ENCODE measurements at places on chromosomes 16 and 17.

GRCh38 chr16:51967646-51968045, 579.3 kb downstream of the TOX3 start:
- no peak for DNase-seq

DNA sequence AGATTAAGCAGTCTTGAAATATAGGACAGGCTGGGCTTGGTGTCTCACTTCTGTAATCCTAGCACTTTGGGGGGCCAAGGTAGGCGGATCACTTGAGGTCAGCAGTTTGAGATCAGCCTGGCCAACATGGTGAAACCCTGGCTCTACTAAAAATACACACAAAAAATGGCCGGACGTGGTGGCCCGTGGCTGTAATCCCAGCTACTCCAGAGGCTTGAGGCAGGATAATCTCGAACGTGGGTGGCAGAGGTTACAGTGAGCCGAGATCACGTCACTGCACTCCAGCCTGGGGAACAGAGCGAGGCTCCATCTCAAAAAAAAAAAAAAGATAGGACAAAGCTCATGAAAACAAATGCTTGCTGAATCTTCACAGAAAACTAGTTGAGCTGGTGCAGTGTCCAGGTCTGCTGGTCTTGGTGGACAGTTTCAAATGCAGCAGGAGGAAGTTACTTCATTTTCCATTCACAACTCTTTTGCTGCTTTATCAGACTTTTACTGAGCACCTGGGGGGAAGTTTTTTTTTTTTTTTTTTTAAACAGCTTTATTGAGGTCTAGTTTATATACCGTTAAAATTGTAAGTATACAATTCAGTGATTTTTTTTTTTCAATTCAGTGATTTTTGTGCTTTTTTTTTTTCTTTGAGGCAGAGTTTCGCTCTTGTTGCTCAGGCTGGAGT, 45.2 kb downstream of the SNX29 start:
- DNase-seq, result no peak

DNA sequence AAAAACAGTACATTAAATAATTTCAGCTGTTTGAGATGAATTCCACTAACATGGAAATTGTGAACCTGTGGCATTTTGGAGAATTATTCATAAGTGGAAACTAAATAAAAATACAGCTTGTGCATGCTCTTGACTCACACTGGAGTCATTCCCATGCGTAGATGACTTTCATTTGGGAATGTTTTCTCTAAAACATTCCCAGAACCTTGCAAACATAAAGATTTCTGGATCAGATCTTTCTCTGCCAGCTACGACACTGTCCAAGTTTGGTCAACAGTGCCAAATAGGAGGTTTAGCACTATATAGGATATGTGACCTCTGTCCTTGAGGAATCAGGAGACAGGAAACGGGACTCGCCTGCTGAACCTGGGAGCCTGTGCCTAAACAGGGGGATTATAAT, 400.9 kb downstream of the SLC39A11 start:
- DNase-seq, result no peak

DNA sequence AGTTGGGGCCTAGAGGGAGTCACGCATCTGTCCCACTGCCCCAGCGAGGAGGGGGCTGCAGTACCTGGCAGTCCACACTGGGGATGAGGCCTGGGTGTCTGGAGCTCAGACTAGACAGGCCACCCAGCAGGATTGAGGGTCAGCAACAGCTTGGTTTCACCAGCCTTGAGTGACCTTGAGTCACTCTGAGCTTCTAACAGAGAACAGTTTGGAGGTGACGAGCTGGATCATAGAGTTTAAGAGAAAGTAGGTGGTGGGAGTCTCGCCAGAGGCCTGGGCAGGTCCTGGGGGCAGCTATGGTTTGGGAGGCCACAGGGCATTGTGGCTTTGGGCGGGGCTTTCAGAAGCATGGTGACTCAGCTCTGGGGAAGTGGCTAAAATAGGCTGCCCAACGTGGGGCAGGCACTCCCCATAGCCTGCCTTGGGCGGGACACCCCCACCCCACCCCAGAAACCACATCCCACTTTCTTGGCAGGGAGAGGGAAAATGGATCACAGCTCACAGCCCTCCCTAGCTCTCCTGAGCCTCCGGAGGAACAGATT, 20.5 kb downstream of the CDC42EP4 start:
- DNase-seq, result no peak

DNA sequence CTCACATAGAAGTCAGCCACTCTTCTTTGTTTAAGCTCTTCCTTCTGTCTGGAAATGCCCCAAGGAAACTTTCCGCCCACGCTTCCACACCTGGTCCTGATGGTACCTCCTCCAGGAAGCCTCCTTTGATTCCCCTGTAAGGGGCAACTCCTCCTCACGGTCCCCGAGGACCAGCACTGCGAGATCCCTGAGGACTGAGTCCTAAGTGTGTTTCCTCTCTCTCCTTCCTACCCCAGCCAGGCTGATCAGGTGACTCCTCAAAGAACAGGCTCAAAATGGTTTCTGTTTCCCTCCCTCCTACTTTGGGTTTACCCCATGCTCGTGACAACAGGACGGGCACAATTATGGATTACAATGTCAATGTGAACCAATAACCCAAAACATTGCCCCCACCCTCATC, 63.0 kb upstream of the MED9 start:
- no peak for DNase-seq

- DNase-seq, result no peak
These were observed 28.0 kb downstream of the GNA13 start for GRCh38 chr17:65028545-65028843.

- DNase-seq, result no peak
These were observed 18.8 kb upstream of the NOS2 start for GRCh38 chr17:27819145-27819544.

GRCh38 chr17:38872027-38872511, 2.2 kb downstream of the LASP1 start:
- no peak for DNase-seq

DNA sequence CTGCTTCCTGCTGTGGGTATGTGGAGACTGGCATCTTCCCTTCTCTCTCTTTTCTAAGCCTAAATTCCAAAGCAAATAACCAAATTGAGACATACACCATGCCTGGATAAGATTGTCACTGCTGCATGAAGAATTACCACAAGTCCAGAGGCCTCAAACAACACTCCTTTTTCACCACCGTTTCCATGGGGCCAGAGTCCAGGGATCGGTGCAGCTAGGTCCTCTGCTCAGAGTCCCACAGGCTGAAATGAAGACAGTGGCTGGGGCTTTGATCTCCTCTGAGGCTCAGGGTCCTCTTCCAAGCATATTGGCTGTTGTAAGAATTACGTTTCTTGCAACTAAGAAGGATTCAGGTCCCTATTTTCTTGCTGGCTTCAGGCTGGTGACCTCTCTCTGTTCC, 130.4 kb downstream of the SLC39A11 start:
- no peak for DNase-seq

DNA sequence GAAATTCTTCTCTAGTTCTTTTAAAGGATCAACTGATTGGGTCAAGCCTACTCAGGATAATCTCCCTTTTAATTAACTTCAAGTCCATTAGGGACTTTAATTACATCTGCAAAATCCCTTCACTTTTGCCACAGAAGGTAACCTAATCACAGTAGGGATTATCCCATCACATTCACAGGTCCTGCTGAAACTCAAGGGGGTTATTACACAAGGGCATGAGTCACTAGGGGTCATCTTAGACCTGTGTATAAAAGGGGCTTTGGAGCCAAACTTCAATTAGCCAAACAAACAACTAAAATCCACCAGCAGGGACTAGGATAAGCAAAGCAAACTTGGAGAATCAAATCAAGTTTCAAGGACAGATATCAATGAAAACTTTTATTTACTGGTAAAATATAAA, 19.4 kb downstream of the CIAPIN1 start:
- no peak for DNase-seq

DNA sequence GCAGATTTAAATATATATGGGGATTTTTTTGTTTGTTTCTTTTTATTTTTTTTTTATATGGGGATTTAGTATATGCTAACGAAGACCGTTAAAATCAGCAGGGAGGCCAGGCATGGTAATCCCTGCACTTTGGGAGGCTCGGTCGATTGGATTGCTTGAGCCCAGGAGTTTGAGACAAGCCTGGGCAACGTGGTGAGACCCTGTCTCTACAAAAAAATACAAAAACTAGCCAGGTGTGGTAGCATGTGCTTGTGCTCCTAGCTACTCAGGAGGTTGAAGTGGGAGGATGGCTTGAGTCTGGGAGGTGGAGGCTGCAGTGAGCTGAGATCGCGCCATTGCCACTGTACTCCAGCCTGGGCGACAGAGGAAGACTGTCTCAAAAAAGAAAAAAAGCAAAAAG, 22.3 kb upstream of the MEIOC start:
- no peak for DNase-seq

DNA sequence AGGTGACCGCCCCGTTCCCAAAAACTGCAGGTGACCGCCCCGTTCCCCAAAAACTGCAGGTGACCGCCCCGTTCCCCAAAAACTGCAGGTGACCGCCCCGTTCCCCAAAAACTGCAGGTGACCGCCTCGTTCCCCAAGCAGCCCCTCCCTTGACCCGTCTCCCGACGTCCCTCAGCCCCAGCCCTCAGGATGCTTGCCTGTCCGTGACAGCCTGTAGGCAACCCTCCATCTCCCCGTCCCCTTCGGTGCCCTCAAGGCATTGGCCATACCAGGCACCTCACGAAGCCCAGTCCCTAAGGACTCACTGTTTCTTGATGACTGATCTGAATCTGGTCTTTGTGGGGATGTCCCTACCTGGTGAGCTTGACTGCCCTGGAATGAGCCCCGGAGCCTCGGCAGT, 25.1 kb downstream of the SGSM2 start:
- no peak for DNase-seq

GRCh38 chr17:73729101-73729500, 84.9 kb upstream of the SDK2 start:
- DNase-seq, result no peak

DNA sequence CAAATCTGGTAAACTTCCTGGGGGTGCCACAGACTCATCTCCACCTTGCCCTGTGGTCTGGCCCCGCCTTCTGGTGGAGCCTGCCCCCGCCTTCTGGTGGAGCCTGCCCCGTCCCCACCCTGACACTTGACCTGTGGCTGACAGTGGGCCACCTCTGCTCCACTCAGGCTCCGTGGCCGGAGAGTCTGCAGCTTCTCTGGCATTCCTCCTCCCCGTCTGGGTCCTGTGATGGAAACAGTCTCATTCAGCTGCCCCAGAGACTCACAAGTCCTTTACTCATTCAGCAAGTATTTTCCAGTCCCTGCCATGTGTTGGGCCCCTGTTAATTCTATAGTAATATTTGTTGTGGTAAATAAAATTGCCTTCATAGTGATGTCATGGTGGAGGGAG, 21.0 kb upstream of the G6PC1 start:
- DNase-seq, result no peak

GRCh38 chr16:6892966-6893365, 439.7 kb upstream of the RBFOX1 start:
- no peak for DNase-seq

DNA sequence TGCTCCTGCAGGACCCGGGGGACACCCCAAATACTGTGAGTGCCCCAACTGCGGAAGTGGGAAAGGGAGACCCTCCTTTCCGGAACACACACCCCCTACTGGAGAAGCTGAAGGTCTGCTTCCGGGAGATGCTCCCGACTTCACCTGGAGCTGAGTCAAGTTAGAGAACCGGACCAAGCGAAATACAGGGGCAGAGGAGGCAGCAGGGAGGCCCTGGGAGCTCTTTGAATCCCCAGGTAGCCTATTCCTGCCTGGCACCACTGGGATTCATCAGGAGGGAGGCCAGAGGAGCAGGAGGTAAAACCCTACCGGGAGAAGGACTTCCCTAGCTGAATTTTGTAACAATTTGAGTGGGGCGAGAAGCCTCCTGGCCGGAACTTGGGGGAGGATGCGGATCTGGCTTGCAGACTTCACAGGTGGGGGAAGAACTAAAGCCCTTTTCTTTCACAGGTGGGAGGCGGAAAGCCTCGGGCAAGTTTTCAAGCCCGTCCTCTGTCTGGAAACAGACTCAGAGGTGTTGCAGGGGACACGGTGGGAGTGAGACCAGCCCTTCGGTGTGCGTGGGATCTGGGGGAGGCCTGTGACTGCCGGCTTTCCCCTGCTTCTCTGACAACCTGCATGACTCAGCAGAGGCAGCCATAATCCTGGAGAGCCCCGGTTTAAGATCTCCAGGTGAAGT, 22.4 kb upstream of the TEKT1 start:
- DNase-seq, result no peak

DNA sequence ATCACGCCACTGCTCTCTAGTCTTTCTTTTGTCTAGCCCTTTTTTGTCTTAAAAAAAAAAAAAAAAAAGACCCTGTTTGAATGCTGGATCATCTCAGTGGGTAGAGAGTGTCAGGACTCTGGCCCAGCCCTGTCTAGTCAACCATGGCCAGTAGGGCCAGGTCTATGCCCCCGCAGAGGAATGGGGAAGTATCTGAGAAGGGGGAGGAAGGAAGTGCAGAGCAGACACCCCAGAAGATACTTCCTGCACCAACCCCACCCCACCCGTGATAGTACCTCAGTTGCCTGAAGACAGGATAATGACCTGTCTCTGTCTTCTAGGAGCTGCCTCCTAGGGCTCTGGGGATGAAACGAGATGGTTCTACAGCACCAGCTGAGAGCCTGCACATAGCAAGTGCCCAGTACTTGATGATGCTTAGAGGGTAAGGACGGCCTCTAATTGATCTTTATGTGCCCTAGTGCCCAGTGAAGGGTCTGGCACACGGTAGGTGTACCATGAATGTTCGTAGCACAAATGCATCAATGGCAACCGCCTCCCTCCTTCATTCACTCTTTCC, 55.4 kb downstream of the ABAT start:
- no peak for DNase-seq

GRCh38 chr17:34384822-34385605, 22.0 kb upstream of the CCL1 start:
- DNase-seq, result no peak

- no peak for DNase-seq
These were observed 31.4 kb upstream of the ABCA6 start for GRCh38 chr17:69173118-69173517.

- DNase-seq, result no peak
These were observed 3.9 kb downstream of the UTS2R start for GRCh38 chr17:82375359-82376041.

DNA sequence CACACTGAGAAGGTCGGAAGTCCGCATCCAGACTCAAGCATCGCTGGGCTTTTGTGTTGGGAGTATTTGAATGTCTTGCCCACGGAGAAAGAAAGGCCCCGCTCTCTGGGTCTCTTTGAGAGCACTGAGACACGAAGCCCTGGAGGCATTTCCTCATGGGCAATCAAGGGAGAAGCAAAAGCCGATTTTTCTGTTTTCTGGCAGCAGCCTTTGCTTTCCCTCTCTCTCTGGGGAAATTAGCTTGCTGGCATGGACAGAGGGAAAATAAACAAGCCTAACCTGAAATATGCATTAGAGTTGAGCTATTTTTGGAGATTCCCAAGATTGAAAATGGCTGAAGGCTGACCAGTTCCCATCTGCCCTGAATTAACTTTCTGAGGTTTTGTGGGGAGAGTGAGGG, 238.7 kb downstream of the HAPSTR1 start:
- no peak for DNase-seq

All from NCI-H1694 (cell line).